ENCODE measurements at places on chromosomes 1 and 21.

GRCh38 chr1:1869469-1869868 is 21.4 kb downstream of the GNB1 start:
- DNase-seq = no peak

- DNase-seq = no peak
Measured at GRCh38 chr1:24311741-24312140, 7.4 kb upstream of the GRHL3 start.

DNA sequence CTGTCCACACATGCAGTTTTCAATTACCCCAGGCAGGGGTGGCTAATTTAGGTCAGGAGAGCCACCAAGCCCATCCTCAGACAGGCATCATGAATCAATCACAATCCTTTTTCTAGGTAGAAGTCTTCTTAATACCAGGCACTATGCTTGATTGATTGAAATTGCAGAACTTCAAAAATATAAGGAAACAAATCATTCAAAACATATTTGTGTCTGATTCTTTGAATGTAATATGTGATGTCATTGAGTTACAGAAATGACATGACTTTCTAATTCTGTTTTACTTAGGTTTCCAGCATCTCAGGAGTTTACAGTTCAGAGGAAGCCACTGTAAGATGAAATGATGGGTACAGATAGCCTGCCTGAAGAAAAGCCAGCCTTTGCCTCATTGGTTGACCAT is 26.7 kb downstream of the RXRG start:
- DNase-seq = no peak

DNA sequence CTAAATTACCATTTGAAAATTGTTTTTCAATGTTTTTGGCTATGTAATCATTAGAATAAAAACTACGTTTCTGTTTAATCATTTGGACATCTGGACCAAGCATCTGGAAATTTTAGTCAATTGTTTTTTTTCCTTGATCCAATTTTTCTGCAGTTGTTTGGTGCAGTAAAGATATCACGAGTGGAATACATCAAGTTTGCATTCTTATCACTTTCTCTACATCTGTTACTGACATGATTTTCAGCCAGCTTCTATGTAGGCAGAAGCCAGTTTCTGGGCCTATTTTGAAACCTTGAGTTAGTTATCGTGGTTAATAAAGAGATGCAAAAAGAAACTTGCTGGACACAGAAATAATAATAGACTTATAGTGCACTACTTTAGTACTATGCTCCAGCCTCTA is 277.9 kb upstream of the ADAMTS5 start:
- DNase-seq = no peak

DNA sequence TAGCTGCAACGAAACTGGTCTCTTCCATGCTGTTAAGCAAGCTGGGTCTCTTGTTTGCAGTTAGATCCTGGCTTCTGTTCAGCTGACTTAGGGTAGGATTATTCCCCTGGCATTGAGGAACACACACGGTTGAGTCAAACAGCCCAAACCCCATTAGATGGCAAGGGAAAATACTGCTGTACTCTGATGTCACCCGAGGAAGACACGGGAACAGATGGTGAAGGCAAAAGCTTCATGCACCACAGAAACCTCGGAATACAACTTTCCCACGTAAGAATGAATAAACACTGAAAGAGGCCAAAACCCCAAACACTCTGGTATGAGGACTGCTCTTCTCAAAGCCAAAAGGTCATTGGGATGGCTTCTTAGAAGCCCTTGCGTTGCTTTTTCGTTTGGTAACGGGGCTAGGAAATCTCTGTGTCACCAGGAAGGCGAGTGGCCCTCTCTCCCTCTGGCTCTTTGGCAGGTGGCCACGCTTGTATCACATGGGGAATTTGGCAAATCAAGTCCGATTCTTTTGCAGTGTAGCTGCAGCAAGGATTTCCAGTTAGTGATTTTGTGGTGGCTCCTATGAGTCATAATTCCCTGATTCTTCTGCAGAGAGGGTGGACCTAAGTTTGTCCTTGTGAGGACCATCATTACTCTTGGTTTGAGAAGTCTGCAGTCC is 16.7 kb upstream of the LYST start:
- peak; percentile 29 for DNase-seq

Data from GM20000 (cell line).